ENCODE measurements at places on chromosomes 7 and 10. TPM values are rescaled to one million over a fixed set of nuclear protein-coding genes. Genes with fewer than 3 reads are reported as not detected.

PRLHR gene
- total RNA-seq, result not detected

ANKRD16 gene
- total RNA-seq, result 20.2 TPM

PPP3CB gene
- 41.5 TPM for total RNA-seq

DNA sequence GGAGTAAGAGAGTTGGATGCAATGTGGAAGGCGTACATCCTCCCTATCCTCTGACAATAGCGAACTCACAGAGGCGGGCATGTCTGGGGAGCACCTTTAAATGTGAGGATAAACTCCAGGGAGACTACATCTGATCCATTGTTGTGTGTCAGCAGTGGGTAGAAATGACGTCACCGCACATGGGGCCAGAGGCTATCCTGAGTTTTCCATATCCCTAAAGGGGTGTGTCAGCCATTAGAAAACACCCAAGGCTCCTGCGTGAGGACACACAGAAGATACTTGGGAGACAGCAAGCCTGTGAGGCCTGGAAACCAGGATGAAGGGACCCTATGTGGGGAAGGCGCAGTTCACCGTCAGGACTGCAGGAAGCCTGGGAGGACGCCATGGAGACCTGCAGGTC, 17.2 kb upstream of the CDHR3 start:
- H3K27me3 ChIP-seq, result no peaks in the 10 kb centered on the region
- H3K4me1 ChIP-seq, result no peaks in the 10 kb centered on the region
- H3K27ac ChIP-seq, result no peak overlapping the region
- no peak overlapping the region for H3K4me3 ChIP-seq

- no peaks in the 10 kb centered on the region for H3K27me3 ChIP-seq
- H3K27ac ChIP-seq, result no peak overlapping the region
- H3K4me1 ChIP-seq, result no peaks in the 10 kb centered on the region
- no peak for DNase-seq
- no peak overlapping the region for H3K4me3 ChIP-seq
Measured at GRCh38 chr10:4093438-4093837, 308.4 kb upstream of the KLF6 start.

GRCh38 chr10:5896208-5897052, 6.4 kb downstream of the FBH1 start:
- H3K27ac ChIP-seq, result no peak overlapping the region
- peaks cover 2% of the 10 kb centered on the region for H3K36me3 ChIP-seq
- DNase-seq, result no peak
- no peaks in the 10 kb centered on the region for H3K27me3 ChIP-seq

GRCh38 chr7:116173051-116174028, 37.0 kb upstream of the TES start:
- H3K27me3 ChIP-seq, result no peaks in the 10 kb centered on the region
- H3K36me3 ChIP-seq, result no peaks in the 10 kb centered on the region
- peak; percentile 63 for DNase-seq
- H3K27ac ChIP-seq, result no peak overlapping the region
- peaks cover 43% of the 10 kb centered on the region for H3K4me1 ChIP-seq

GRCh38 chr10:13346283-13347042, 1.6 kb downstream of the SEPHS1 start:
- H3K27ac ChIP-seq, result peak overlapping the region; percentile 79
- H3K4me3 ChIP-seq, result peak overlapping the region; percentile 39
- no peaks in the 10 kb centered on the region for H3K27me3 ChIP-seq
- peaks cover 14% of the 10 kb centered on the region for H3K4me1 ChIP-seq
- no peak for DNase-seq
- H3K36me3 ChIP-seq, result peaks cover 3% of the 10 kb centered on the region

- H3K27ac ChIP-seq, result no peak overlapping the region
- H3K4me3 ChIP-seq, result no peak overlapping the region
- no peaks in the 10 kb centered on the region for H3K36me3 ChIP-seq
- H3K4me1 ChIP-seq, result peaks cover 84% of the 10 kb centered on the region
- no peaks in the 10 kb centered on the region for H3K27me3 ChIP-seq
Measured at GRCh38 chr10:69335613-69336012, 57.3 kb downstream of the HK1 start.
